Muscle of arm (tissue), 14 donors: ENCODE measurements at places on chromosomes 2 and 18. TPM values are rescaled to one million over a fixed set of nuclear protein-coding genes. Genes with fewer than 3 reads are reported as not detected.

UGT1A5 gene
- not detected for polyA plus RNA-seq

CACNB4 gene
- 4.8 TPM for polyA plus RNA-seq

DNA sequence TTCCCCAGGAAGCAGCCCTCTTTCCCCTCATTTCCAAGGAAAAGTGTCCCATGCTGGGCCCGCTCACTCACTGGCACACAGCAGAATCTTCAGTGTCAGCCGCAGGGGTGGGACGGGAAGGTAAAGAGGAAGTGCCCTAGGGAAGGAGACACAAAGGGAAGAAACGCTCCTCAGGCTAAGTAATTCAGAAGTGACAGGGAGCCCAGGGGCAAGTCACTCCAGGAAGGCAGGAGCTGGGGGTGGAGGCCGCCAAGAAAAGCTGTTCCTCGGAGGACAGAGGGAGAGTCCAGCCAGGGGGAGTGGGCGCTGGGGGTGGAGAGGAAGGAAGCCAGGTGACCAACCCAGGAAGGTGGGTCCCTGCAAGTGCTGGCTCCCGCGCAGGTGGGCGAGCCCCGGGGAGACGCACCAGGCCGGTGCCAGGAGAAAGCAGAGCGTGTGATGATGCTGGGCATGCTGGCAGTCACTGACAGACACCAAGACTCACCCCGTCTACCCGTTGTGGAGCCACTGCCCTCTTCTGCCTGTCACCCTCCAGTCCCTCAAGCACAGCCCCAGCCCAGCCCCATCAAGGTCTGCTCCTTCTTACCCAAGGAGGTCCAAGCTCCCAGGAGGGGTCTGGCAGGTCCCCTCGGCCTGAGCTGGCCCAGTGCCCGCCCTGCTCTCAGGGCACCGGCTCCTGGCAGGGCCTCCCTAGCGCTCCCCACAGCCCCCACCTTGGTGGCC lies 21.7 kb downstream of the HDAC4 start:
- DNase-seq, result no peak

DNA sequence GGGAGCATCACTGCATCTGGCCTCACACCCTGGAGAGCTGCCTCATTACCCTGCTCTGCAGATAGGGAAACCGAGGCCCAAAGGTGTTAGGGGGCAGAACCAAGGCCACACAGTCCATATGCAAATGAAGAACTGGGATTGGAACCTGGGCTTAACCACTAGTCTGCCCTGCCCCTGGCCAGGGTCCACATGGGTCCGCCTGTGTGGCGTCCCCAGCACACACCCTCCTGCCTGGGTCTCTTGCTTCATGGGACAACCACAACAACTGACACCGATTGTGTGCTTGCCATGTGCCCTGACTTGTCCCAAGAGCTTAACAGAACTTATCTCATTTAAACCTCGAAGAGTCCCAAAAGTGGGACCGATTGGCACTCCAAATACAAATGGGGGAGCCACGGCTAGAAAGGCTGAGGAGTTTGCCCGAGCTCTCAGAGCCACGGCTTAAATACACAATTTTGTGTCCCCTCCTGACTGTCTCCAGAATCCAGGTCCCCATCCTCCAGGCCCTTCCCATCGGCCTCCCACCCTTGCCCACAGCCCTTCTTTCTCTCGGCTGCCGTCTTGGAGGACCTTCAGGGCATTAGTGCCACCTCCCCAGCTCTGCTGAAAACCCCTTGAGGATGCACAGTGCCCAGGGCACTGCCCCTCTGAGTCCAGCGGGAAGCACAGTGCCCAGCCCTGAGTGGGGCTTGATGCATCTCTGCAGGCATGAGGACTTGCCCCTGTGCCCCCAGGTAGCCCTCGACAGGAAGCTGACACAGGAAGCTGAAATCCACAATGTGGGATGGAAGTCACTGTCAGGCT lies 5.8 kb upstream of the DUSP2 start:
- no peak for DNase-seq

DNA sequence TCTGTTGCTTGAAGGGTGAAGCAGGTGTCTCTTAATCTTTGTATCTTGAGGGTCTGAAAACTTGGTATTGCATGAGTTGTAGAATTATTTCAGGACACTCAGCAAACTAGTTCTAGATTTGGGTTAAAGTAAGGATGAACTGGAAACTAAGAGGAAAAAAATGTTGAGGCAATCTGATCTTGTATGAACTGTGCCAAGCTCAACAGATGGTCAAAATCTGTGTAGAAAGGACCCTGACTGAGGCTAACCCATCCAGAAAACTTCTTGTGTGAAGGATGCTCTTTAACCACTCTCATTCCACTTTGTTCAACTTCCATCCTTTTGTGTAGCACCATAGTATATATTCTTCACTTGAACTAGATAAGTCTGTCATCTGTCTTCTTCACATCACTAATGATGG lies 861.7 kb downstream of the SLC4A3 start:
- no peak for DNase-seq
